ENCODE measurements at places on chromosomes 3 and 15.

DNA sequence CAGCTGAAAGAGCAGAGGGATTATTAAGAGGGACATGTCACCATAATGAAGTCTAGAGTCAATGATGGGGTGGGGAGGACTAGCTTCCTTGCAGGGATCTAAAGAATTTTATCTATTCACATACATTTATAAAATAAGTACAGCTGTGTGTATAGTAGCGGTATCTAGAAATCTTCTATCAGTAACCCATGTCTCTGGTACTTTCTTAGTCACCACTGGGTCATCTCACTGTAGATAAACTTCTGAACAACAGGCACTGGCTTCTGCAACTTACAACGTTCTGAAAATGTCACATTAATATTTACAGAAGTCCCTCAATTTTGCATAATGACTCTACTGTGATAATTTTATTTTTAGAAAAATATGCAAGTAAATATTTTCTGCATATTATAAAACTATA is 401.7 kb downstream of the TBC1D5 start:
- no peak for DNase-seq

DNA sequence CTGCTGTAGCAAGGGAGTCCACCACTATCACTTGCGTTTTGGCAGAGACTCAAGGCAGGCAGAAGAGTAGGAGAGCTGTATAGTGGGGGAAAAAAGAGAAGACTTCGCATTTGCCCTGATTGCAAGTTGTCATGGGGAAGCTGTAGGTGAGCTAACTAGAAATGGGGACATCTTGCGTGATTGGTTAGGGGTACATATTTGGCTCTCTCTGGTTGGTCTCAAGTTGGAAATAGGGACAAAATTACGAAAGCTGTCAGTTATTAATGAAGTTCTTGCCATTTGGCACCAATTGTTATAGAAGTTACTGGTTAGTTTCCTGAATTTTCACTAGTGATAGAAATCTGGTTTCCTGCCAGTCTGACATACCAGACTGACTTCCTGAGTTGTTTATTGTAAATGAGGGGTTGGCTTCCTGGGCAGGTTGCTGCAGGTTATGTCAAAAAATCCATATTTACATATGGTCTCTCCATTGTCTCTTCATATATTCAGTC is 8.2 kb upstream of the SENP7 start:
- no peak for DNase-seq

DNA sequence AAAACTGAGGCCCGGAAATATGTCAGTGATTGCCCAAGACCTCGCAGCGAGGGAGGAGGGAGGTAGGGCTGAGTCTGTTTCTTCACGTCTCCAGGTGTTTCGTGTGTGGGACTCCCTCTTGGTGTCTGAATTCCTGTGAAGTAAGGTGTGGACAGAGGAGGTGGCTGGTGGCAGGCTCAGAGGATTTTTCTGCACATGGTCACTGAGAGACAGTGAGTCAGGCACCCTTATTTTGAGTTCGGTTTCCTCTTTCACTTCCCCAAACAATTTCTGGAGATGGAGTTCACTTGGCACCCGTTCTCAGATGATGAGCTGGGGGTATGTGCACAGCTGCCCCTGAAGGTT is 46.3 kb upstream of the VPS8 start:
- no peak for DNase-seq

DNA sequence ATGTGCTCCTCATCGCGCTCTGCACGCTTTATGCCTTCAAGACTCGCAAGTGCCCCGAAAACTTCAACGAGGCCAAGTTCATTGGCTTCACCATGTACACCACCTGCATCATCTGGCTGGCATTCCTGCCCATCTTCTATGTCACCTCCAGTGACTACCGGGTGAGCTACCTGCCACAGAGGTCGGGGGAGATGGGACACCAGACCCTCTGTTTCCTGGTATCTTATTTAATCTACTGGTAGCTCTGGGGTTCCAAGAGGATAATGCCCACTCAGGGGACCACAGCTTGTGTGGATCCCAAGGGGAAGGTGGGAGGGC is 9.1 kb downstream of the GRM2 start:
- DNase-seq = no peak

- DNase-seq = no peak
These were observed 6.9 kb downstream of the C15orf62 start for GRCh38 chr15:40776537-40777141.

DNA sequence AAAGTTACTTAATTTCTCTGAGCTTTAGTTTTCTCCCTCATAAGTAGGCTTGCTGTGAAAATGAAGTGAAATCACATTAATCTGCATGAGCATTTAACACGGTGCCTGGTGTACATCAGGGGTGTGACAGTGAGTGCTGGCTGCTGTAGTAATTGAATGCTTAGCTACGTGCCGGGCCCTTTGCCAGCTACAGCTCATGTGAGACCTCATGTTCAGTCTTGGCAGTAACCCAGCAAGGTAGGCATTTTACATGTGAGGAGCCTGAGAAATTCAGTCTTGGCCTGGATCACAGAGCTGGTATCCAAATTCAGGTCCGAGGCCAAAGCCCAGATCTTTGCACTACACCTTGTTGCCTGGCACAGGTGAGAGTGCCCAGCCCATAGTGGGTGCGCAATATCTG is 9.1 kb downstream of the GHRL start:
- DNase-seq = peak; percentile 19

GRCh38 chr3:3189102-3189727 is 9.7 kb upstream of the CRBN start:
- no peak for DNase-seq

- no peak for DNase-seq
These were observed 37.2 kb upstream of the BLM start for GRCh38 chr15:90679959-90680358.

- no peak for DNase-seq
These were observed 143.4 kb downstream of the NSUN3 start for GRCh38 chr3:94206291-94206690.

DNA sequence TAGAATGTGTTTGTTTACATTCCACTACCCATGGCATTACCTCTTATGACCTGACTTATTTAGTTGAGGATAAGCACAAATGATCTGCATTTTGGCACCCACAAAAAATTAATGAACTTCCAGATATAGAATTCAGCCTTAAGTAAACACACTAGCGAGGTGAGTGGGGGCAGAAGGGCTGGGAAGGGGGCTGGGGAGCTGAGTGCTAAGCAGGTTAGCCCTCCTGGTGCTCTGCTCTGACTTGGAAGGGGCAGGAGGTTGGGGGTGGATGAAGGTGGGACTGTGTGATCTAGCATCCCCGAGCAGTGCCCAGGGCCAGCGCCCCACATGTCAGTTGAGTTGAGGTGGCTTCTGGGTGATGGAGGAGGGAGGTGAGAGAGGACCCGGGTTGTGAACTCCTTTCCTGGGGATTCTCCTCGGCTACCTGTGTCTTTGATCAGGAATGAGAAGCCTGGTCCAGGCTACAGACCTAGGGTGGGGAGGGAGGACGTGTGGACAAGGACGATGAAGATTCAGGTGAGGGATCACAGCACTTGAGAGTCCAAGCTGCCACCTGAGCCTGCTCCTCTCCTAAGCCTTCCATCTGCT is 178.6 kb upstream of the SMAD3 start:
- DNase-seq = no peak

DNA sequence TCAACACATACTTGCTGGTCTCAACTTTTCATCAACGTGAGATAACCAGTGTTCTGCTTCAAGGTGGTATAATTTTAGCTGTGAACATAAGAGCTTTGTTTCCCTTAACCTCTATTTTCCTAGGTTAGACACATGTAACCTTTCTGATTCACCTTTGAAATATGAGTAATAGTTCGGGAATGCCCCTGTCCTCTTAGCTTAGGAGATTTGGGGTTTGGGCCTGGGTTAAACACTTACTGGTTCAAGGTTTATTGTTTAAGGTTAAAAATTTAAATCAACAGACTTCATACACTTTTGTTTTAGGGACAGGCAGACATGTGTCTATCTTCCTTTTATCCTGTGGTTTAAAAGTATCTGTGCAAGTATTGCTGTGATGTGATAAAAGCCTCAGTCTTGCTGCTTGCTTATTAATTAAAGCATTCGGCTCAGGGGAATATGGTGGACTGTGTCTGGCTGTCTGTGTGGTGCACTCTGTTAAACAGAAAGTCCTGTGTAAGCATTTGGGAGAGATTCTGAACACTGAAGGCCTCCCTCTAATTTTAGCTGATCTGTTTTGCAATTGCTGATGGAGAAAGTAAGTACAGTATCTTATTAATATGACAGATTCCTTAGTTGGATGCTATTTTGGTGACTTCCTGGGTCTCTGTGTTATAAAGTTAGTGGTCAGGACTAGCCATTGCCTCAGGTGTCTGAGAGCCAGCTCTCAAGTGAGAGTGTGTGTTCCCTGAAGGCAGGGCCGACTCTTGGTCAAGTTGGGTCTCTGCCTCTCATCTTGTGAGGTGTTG is 81.8 kb downstream of the USP13 start:
- no peak for DNase-seq

GRCh38 chr3:186427627-186428281 is 65.7 kb upstream of the DGKG start:
- peak; percentile 30 for DNase-seq

DNA sequence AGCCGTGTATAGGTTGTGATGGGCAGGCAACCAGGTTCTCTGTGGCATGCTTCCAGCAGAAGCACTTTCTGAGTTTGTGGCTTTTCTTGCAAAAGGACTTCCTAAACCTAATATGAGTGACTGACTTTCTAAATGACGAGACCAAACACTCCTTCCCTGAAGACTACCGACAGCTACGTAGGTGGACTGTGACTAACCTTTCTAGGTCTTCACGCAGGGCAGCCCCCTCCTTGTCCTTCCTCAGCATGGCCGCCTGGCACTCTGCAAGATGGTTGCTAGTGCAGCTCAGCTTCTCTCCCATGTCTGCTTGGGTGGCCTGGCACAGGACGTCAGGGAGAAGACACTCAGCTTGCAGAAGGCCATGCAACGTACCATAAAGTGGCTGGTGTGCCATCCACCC is 20.9 kb downstream of the CXCR6 start:
- no peak for DNase-seq

- no peak for DNase-seq
These were observed 59.4 kb upstream of the TRIM71 start for GRCh38 chr3:32758375-32758753.

DNA sequence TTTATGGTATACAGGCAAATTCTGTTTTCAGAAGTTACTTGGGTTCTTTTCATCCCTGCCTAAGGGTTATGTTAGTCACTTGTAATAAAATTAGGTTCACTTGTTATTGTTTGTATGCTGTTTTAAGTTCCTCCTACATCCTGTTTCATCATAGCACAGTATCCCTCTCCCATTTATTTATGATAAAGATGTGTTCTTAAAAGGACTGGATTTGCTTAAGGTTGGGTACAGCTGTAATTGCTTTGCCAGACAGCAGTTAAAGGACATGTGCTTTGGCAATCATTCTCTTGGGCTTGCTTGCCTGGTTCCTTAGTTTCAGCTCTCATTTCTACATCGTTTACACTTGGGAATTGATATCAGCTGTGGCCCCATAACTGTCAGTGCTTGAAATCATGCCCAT is 11.7 kb downstream of the ATP2C1 start:
- peak; percentile 45 for DNase-seq

DNA sequence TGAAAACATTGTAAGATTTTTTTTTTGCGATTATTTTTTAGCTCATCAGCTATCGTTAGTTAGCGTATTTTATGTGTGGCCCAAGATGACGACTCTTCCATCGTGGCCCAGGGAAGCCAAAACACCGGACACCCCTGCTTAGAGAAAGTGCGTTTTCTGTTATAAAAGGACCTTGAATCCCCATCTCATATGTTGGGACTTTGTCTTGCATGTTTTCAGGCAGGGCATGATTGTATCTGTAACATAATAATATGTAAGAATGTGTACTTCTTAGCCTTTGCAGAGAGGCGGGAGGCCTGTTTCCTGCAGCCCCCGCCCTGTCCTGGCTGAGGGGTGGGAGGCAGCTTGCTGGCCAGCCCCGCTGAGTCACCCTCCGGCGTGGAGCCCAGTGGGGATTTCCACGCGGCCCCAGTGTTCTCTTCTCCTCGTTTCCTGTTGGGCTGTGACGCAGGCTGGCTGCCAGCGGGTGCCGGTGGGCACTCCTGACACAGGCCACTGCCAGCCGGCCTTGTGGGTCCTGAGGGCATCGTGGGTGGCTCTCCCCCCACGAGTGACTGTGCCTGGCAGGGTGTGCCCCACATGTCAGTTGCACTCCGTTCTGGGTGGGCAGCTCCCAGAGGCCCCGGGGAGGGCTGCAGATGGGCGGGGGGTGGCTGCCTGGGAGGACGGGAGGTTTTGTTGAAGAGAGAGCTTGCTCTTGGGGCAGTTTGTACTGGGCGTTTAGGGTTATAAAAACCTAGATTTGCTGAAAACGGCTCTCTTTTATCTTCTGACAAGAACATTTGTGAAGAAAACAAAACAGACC is 55.6 kb downstream of the SMAD3 start:
- peak; percentile 28 for DNase-seq

GRCh38 chr3:62922326-62922725 is 47.1 kb upstream of the CADPS start:
- DNase-seq = no peak

GRCh38 chr3:169283951-169284350 is 379.6 kb downstream of the MECOM start:
- DNase-seq = no peak

GRCh38 chr3:97817965-97818364 is 3.8 kb upstream of the CRYBG3 start:
- peak; percentile 50 for DNase-seq

DNA sequence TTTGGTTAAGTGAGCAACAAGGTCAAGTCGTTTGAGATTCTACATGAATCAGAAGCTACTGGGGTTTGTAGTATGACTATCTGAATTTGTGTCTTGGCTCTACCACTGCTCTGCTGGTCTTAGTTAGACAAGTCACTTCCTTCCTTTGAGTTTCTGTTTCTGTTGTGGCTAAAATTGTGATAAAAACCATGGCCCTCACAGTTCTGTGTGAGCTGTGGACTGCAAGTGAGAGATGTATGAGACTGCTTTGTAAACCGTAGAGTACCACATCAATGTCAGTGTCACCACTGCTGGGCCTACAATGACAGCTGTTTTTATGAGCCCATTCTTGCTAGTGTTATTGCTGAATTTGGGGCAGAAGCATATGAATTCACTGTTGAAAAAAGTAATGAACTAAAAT is 32.7 kb downstream of the RARB start:
- no peak for DNase-seq

DNA sequence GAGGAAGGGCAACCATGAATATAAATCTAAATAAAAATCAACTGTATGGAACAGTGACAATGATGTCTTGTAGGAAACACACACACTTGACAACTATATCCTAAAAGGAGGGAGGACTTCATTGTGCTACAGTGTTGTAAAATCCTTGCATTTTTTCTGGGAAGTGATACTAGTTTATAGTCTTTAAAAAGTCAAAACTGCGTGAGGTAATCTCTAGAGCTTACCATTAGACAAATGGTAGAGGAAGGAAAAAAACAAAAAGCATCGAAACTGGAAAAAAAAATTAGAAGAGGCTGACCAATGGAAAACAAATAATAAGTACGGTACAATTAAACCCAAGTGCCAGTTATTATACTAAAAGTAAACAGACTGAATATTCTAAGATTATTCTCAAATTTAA is 38.7 kb downstream of the CHSY1 start:
- DNase-seq = no peak

GRCh38 chr3:139332092-139332491 is 11.7 kb upstream of the MRPS22 start:
- no peak for DNase-seq

GRCh38 chr3:60304112-60304511 is 947.1 kb downstream of the FHIT start:
- no peak for DNase-seq
